CD8-positive, alpha-beta memory T cell (primary cell): ENCODE measurements at places on chromosomes 7 and 10.

- no peak for DNase-seq
Measured at GRCh38 chr7:127822822-127823508, 171.0 kb downstream of the SND1 start.

- DNase-seq, result no peak
Measured at GRCh38 chr10:103231047-103231551, 14.6 kb upstream of the RPEL1 start.

- no peak for DNase-seq
Measured at GRCh38 chr10:89242840-89243568, 8.6 kb downstream of the LIPA start.

GRCh38 chr7:53596230-53596629 lies 560.8 kb downstream of the POM121L12 start:
- no peak for DNase-seq

GRCh38 chr7:85328456-85328998 lies 141.7 kb upstream of the SEMA3D start:
- DNase-seq, result no peak

- no peak for DNase-seq
Measured at GRCh38 chr7:69130396-69130795, 467.9 kb upstream of the AUTS2 start.
